HEK293T (cell line): ENCODE measurements at places on chromosomes 5 and 9.

DNA sequence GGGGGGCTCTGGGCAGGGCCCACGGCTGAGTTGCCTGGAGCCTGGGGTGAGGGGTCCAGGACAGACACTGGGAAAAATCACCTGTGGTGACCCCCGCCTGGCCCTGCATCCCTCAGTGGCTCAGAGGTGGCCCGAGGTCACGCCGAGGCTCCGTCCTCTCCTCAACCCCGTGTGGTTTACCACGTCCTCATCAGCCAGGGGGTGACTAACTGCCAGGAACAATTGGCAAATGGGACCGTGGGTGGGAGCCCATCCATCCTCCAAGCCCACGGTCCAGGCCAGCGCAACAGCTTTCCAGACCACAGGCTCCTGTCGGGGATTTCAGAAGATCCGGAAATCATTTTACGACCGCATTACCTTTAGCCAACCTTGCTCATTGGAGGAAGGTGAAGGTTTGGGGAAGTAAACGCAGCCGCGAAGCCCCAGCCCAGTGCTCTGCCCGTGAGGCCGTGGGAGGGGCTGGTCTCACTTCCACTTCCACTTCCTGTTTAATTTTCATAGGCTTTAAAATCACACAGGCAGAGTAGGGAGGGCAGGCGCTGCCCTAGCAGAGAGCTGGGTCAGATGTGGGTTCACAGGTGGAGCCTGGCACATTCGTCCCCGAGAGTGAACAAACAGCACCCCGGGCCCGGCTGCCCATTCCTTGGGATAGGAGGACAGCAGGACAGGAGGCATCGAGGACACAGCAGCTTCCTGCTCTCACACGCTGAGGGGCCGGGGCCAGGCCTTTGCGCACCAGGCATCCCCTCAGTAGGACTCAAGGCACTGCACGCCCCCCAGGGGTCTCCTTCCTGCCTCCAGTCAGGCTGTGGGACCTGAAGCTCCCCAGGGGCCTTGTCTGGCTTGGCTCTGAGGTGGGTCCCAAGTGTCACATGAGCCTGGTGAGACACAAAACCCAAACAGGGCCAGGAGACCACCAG is 19.8 kb upstream of the SLC9A3 start:
- DNase-seq: no peak

DNA sequence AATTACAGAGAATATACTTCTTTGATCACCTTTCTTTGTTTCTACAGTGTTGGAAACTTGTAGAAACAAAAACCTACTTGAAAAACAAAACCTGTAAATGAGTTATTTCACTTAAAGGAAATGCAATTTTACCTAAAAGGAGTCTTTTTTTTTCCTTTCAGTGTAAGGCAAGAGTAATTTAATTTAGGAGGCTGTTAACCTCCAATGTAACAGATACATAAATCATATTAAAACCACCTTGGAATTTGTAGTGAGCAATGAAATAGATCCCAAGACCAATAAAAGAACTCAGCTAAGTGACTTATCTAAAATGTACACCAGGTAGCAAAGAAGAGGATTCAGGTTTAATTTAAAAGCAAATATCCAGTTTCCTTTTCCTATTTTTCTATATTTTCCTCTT is 524.8 kb downstream of the CSNK1G3 start:
- no peak for DNase-seq

DNA sequence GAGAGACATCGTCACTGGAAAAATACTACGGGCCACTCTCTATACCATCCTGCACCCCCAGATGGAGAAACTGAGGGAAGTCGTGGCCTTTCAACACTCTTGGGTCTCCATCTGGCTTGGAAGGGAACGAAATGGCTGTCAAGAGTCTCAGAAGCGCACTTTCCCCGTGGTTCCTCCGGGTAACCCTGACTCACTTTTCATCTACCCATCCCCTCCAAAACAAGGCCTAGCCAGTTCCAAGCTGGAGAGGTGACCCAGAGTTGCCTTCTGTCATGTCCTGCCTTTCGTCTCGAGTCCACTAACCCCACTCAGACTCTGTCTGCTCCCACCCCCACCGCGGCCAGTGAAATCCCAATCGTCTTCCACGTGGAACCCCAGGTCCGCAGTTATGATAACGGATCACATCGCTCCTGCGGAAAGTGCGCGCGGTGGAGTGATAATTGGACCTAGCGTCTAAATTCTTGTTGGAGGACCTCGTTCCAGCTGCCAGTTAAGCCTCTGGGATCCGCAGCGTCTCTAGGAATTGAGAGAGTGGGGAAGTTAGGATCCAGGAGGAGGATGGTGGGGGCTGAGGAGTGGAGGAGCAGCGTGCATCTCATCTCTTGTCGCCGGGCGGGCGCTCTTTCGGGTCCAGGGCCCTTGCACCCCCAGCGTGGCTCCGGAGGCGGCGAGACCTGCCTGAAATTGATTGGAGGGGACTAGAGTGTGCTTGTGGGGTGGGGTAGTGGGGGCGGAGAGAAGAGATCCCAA is 4.6 kb downstream of the CDKN2A start:
- no peak for DNase-seq

DNA sequence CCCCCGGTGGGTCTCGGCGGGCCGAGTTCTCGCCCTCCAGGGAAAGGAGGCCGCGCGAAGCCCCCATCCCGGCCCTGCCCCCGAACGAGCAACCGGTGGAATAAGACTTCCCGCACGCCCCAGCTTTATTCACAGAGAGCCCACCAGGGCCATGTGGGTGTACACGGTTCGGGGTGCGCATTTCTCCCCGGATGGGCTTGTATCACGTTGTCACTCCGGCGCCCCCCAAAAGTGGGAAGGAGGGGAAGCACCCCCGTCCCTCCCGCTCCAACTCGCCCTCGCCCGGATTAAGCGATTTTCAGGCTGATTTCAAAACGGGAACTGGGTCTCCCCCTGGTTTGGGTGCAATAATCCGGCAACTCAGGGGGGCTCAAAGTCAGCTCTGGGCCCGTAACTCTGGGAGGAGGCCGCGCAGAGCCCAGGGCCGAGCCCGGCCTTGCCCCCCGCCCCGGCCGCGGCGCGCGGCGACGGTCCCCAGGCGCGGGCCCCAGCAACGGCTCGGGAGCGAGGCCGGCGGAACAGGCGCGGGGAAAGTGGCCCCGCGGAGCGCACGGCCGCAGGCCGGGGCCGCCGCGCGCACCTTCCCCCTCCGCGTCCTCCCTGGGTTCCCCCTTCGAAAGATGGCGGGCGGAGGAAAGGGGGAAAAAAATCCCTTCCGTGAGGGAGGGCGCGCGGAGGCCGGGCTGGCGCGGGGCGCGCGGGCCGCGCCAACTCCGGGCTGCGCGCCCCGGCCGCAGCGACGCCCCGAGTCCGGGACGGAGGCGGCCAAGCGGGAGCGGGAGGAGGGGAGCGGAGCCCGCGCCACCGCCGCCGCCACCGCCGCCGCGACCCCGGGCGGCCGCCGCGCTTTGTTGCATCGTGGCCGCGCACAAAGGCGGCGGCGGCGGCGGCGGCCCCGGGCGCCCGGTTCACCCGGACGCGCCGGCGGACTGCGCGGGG is 644 bp downstream of the BRD3 start:
- peak; percentile 54 for DNase-seq

DNA sequence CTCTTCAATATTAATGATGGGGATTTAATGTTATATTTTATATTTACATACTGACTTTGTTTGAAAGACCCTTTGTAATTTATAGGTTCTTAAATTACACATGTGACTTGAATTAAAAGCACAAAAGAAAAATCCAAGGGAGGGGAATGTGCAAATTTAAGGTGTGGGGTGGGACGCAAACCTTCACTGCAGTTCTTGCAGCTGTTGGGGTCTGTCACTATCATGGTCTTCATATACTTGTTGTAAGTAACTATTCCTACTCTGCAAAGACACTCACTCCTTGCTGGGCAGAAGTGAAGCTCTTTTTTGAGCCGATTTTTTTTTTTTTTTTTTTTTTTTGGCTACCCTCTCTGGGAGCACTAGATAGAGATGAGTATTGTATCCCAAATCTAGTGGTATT is 505.3 kb downstream of the ARHGEF28 start:
- no peak for DNase-seq

- DNase-seq: peak; percentile 39
Measured at GRCh38 chr9:114504341-114505186, 709 bp downstream of the WHRN start.

GRCh38 chr5:12017007-12017406 is 112.8 kb upstream of the CTNND2 start:
- DNase-seq: no peak

- DNase-seq: no peak
Measured at GRCh38 chr9:136558373-136558772, 12.5 kb upstream of the NOTCH1 start.

GRCh38 chr5:149497357-149497756 is 53.9 kb downstream of the CSNK1A1 start:
- no peak for DNase-seq

DNA sequence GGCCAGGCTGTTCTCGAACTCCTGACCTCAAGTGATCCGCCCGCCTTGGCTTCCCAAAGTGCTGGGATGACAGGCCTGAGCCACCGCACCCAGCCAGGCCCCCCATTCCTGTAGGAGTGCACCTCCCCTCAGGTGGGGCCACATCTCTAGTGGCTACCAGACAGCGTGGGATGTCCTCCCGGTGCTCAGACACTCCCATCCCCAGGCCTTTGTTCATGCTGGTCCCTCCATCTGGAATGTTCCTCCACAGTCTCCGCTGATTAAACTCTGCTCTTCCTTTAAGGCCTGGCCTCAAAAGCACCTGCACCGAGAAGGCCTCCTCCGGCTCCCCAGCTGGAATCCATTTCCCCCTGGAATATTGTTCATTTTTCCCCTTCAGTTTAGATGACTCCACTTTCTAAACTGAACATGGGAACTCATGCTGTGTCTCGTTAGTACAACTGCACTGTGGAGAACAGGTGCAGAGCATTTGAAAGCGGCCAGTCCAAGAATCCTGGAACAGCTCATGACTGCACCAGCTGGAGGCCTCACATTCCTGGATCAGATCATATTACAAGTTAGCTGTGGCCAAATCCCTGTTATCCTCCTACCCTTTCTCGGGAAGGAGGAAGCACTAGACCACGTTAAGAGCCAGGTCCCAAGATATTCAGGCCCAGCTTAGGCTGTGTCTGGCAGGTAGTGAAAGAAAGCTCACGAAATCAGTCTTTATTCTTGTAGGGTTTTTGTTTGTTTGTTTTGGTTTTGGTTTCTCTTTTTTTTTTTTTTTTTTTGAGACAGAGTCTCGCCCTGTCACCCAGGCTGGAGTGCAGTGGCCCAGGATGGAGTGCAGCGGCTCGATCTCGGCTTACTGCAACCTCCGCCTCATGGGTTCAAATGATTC is 10.8 kb upstream of the PRRC2B start:
- DNase-seq: peak; percentile 71

- no peak for DNase-seq
Measured at GRCh38 chr5:76642390-76643040, 19.3 kb upstream of the F2RL2 start.

DNA sequence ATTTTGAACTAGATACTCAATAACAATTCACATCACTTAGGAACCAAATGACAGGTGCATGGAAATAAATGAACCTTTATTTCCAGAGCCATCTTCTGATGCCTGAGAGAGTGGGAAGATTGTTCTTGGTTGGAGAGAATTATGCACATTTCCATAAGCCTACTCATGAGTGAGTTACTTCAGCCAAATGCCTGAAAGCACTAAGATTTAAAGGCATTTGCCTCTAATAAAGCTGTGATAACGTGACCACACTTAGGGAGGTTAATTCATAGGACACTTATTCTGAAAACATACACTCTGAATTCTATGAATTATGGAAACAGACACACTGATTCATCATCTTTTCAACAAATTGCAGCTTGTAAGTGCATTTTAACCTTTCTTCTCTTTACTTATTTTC is 40.0 kb downstream of the KCTD16 start:
- DNase-seq: no peak

- no peak for DNase-seq
Measured at GRCh38 chr5:95081500-95081960, 203.4 kb downstream of the MCTP1 start.

GRCh38 chr9:133352635-133353340 is 3.5 kb downstream of the SURF1 start:
- no peak for DNase-seq

DNA sequence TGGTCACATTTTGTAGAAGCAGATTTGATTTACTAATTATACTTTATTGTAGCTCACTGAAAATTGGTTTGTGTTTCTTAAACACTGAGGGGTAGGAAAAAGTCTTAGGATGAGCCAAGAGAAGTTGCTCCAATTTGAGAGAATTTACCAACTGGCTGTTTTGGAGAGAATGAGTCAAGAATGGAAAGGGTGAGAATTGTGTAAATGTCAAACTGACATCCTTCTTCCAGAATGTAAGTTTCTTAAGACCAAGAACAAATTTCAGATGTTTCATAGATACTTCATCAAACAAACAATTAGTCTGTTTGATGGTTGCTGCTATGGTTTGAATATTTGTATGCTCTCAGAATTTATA is 106.2 kb upstream of the TXNDC8 start:
- DNase-seq: no peak

GRCh38 chr5:149727336-149728035 is 2.6 kb upstream of the PPARGC1B start:
- DNase-seq: no peak

GRCh38 chr5:154771383-154771901 is 16.3 kb downstream of the LARP1 start:
- no peak for DNase-seq

- no peak for DNase-seq
Measured at GRCh38 chr9:35864695-35865255, 5.4 kb downstream of the OR13J1 start.

DNA sequence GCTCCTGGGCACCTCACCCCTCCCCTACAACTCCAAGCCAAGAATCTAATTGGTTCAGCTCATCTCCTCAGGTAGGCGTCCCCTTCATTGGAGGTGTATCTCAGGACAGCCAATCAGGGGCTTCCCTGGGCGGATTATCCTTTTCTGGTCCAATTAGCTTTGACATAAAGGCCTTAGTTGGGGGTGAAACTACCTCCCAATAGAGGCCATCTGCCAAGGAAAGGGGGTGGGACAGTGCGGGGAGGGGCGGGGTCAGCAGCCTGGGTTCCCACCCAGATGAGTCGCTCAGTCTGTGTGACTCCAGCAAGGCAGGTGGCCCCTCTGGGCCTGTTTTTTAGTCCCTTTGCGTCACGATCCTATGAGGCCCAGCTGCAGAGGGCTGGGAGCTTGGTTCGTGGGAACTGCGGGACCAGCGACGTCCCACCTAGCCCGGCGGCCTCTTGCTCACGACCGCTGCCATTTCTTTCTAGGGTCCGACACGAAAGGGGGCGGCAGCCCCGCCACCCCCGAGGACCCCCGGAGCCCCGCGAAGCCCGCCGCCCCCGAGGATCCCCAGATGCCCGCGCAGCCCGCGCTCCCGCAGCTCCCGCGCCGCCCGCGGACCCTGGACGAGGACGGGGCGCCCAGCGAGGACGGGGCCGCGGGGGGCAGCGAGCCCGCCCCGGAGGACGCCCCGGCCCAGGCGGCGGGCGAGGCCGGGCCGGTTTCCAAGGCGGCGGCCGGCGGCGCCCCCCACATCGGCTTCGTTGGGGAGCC is 8.9 kb downstream of the PRRT1B start:
- no peak for DNase-seq

DNA sequence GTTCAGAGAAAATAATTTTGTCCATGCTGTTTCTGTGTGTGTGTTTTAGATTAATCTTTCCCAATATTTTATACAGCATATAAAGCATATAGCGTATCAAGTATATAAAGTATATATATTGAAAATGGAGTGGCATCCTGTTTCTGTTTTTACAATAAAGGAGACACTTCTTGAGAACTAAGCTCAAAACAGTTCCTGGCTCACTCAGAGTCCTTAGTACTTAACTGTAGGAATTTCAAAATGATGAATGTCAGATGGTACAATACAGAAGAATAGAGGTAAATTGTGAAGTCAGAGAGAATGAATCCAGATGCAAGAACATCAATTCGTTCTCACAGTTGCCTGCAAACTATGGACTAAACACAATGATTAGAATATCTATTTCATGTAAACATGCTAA is 68.7 kb upstream of the TAS2R1 start:
- no peak for DNase-seq
